ENCODE measurements at places on chromosomes 12 and 14.

GRCh38 chr12:115149685-115150378 lies 465.9 kb upstream of the TBX3 start:
- DNase-seq: no peak

- DNase-seq: no peak
These were observed 47.1 kb downstream of the SEC23A start for GRCh38 chr14:39055786-39056474.

- DNase-seq: no peak
These were observed 47.3 kb upstream of the BCAT1 start for GRCh38 chr12:24996102-24996797.

DNA sequence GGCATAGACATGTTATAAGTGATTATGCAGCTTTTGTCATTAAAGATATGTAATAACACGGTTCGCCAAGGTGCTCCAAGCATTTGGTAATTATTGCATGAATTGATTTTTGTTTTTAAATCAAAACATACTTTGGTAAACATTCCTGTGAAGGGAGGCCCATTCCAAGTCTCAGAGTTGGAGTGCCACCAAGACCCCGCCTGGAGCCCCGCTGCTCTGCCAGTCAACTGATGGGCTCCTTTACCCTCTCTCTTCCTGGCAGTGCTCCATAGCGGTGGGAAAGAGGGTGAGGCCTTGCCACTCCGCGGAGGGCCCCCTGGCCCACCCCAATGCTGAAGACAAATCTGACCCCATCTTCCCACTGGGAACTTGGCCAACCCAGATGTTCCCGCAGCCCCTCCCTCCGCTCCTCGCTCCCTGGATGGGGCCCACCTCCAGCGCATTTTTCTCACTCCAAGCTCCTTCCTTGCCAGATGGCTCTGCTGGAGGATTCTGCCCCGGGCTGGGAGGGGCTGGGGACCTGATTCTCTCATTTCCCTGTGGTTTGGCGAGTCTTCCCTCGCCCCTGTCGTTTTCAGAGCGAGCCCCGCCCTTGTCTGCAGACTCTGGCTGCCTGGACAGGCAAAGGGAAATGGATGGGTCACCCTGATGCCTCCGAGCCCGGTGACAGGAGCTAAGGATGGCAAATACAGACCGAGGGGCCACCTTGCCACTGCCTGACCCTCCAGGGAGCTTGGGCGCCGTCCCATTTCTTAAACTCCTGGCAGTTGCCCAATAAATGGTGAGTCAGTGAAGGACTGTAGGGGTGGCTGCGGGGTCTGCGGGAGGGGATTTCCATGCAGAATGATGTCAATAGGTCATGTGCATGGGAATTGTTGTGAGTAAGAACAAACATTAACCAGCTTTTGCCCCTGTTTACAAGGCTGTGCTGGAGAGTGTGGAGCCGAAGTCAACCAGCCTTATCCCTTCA lies 9.2 kb upstream of the PAPLN start:
- no peak for DNase-seq

- no peak for DNase-seq
These were observed 188.9 kb upstream of the PDZRN4 start for GRCh38 chr12:40999210-40999609.

DNA sequence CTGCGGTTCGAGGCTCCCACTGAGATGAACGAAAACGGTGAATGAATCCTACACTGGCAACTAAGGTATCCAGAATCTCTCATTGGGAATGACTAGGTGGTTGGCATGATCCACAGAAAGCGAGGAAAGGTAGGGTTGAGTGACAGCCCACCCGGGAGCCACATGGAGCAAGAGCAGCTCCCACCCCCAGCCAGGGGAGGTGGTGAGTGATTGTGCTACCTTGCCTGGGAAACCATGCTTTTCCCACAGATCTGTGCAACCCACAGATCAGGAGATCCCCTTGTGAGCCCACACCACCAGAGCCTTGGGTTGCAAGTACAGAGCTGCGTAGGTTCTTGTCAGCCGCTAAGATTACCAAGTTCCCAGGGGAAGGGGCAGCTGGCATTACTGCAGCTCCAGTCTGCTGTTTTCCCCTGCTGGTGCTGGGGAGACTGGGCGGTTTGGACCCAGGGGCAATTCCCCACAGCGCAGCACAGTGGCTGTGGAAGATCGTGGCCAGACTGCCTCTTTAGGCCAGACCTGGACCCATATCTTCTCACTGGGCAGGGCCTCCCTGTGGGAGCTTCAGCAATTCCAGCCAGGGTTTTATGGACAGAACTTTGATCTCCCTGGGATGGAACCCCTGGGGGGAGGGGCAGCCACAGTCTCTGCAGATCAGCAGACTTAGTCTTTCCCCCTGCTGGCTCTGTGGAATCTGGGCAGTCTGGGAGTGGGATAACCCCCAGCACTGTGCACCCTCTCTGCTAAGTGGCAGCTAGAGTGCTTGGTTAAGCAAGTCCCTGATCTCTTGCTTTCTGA lies 44.6 kb upstream of the PPP4R3A start:
- no peak for DNase-seq

GRCh38 chr14:68782091-68782981 lies 10.5 kb downstream of the ZFP36L1 start:
- peak; percentile 66 for DNase-seq

- no peak for DNase-seq
These were observed 203.5 kb upstream of the RMST start for GRCh38 chr12:97259098-97259497.

GRCh38 chr14:66092206-66092605 lies 394.0 kb upstream of the CCDC196 start:
- DNase-seq: no peak

GRCh38 chr12:56001487-56002100 lies 4.5 kb downstream of the SUOX start:
- DNase-seq: no peak

DNA sequence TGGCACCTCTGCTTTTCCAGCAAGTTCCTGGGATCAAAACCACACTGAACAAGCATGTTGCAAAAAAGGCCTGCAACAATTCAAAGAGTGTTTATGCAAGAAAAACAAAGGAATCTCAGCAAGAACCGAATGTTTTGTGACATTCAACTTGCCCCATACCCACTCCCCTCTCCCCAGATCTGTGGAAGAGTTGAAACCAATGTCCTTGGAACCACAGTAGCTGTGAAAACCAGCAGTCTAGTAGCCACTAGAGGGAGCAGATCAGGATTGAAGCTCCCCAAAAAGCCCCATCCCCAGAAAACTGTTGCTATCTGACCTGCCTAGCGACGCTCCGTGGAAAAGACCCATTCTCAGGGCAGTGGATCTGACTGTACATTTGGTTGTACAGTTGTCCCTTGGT lies 27.1 kb downstream of the PRKAB1 start:
- no peak for DNase-seq

GRCh38 chr14:23364164-23365035 lies 572 bp downstream of the EFS start:
- no peak for DNase-seq

DNA sequence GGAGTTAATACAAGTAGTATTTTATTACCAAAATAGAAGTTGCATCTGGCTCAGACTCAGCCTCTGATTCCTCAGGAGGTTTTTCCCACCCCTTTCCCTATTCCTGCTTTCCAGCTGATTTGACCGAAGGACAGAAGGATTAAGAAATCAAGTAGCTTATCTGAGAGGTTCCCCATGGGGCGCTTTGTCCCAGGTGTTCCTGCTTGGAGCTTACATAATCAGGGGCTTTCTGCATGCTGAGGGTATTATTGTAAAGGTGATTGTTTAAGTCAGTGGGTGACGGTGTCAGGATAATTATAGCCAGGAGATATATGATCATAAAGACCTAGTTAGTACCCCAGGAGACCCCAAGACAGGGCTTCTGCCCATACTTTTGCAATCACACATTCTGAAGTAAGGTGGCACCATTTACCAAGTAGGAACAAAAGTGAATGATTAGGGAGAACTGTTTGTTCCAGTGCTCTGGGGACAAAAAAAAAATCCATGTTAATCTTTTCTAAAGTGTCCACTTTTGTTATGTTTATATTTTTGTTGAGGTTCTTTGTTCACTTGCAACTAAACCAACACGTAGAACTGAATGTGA lies 921.3 kb downstream of the NRXN3 start:
- no peak for DNase-seq

DNA sequence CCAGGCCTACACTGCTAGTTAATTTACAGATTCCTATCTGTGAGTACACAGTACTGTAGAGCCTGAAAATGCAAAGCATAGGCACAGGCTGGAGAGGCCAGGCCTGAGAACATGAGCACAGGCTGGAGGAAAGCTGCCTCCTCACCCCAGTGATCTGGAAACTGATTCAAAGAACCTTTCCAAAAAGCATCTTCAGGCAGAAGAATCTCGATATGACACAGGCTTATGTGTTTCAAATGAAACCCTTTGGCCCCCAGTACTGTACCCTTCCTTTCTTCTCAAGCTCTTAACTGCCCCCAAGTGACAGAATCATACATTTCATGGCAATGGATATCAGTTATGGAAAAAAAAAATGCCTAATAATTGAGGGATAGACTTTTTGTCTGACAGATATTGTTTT lies 122.0 kb downstream of the KCNC2 start:
- DNase-seq: no peak

DNA sequence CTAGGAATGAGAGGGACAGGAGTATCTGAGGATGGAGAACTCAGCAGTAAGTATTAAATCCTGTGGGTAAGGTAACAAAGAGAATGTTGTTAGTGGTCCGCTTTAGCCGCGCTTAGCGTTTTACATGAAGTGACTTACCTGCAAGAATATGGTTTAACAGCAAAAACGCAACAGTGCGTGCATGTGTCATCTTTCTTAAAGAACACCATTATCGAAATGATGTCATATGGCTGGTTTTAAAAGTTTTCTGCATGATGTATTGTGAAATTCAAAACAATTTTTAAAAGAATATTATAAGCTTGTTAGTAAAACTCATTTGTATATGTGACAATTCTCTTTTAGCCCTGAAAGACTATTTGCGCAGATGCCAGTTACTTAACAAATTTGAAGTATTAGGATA lies 1.7 kb downstream of the LEMD3 start:
- DNase-seq: no peak

DNA sequence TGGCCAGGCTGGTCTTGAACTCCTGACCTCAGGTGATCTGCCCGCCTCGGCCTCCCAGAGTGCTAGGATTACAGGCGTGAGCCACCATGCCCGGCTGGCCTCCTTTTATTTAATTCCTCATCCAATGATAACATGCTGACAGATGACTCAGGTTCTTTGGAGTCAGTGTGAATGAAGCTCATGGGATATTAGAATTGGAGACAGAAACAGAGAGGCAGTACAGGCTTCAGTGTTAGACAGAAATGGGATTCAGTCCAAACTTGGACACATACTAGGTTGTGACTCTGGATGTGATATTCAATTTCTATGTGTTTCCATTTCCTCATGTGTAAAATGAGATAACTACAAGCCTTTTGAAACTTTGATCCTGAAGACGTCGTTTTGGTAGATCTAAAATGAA lies 47.3 kb downstream of the PDE3A start:
- DNase-seq: no peak

GRCh38 chr14:61620130-61620946 lies 75.0 kb upstream of the HIF1A start:
- DNase-seq: peak; percentile 55

DNA sequence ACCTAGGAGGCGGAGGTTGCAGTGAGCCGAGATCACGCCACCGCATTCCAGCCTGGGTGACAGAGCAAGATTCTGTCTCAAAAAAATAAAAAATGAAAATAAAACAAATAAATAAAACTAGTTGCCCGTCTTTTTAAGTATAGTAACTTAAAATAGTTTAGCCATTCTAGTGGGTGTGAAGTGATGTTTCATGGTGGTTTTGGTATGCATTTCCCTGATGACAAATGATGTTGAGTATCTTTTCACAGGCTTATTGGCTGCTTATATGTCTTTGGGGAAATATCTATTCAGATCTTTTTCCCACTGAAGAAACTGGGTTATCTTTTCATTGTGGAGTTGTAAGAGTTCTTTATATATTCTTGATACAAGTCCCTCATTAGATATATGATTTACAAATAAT lies 102.4 kb upstream of the METAP2 start:
- DNase-seq: no peak

- no peak for DNase-seq
These were observed 900.9 kb downstream of the FLRT2 start for GRCh38 chr14:86430853-86431252.

DNA sequence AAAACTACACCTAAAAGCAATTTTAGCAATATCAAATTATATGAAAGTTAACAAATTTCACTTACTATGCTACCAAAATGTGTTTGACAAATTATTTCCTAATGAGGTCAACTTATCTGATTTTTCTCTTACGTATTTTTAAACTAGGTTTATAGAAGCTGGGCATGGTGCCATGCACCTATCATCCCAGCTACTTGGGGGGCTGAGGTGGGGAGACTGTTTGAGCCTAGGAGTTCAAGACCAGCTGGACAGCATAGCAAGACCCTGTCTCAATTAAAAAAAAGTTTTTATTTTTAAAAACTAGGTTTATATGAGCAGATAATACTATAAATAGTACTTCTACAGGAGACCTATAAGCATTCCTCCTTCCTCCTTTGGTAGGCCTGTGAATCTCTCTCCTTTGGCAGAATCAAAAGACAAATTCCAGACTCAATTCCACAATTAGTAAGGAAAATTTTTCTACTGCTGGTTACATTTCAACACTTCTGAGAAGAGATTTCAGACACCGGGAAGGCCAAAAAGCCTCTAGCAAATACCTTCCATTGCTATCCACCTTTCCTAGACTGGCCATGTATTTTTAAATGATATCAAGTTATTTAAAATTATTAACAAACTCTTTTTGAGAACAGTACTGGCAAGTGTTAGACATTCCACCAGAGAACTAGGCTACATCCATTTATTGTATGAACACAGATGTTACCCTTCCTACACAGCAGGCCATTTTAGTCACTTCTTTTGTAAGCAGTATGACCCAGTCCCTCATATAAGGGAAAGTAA lies 34.4 kb downstream of the CDK17 start:
- no peak for DNase-seq

GRCh38 chr12:28122756-28123155 lies 67.5 kb upstream of the CCDC91 start:
- DNase-seq: no peak

GRCh38 chr12:111757361-111758119 lies 9.2 kb upstream of the ALDH2 start:
- no peak for DNase-seq

DNA sequence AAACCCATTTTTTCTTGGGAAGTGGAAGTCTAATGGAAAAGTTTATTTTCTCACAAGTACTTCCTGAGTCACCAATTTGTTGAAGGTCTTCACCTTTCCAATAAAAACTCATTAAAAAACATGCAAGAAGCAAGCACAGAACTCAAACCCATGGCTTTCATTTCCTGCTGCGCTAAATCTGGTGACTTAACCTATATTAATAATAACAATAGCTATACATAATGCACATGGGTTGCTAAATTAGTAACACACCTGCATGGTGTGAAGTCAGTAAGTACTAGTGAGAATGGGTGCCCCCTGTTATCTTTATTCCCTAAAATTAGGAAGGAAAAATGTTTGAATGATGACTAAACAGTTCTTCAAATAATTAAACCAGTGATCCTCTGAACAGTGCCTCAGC lies 52.3 kb downstream of the PPP2R5C start:
- no peak for DNase-seq

DNA sequence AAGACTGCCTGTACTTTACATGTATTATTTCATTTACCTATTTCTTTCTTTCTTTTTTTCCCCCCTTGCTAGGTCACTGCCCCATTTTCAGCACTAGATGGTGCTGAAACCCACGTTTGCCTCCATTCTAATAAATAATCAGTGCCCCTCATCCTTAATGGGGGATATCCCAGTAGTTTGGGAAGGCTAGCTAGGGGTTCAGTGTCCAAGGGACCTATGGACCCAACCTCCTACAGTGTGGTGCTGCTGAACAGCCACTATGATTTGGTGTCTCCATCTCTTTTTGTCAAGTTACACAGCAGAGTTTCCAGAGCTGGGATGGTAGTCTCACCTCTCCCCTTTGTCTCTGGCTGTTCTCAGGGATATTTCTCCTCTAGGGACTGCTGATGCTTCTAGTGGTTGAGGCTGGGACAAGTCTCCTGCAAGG lies 6.5 kb upstream of the HCFC2 start:
- no peak for DNase-seq

All from activated CD4-positive, alpha-beta T cell treated with anti-CD3 and anti-CD28 coated beads, Interleukin-2, amount 50 U/mL, for 48 hours (primary cell).